ENCODE measurements at places on chromosomes 3 and 15.
A peak's percentile ranks its signal among the peaks of the same experiment; 100 is the strongest.

- no peak for DNase-seq
Measured at GRCh38 chr3:58000306-58001085, 7.7 kb upstream of the FLNB start.

DNA sequence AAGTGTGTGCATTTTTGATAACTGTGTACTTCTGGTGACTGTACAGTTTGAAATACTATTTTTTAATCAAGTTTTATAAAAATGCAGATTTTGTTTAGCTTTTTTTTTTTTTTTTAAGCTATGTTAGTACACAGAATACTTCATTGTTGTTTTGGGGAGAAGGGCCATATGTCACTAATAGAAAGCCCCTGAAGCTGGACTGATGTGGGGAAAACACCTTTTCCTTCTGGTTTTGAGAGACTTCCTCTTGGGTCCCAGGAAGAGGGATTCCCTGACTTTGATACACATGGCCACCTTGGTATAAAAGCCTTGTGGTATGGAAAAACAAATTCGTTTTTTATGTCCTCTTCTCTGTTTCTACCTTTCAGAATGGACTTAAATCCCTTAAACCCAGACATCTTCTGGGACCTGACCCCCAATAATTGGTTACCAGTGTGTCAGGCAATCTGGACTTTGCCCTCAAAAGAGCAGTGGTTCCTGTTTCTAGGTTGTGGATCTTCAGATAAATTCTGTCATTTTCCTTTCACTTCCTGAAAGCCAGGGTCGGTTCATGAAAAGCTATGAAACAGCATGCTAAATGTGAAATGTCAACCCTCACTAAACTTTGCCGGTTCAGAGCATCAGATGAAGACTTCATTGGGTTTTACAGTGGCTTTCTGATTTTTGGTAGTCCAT, 31.1 kb upstream of the BLOC1S6 start:
- DNase-seq: no peak

DNA sequence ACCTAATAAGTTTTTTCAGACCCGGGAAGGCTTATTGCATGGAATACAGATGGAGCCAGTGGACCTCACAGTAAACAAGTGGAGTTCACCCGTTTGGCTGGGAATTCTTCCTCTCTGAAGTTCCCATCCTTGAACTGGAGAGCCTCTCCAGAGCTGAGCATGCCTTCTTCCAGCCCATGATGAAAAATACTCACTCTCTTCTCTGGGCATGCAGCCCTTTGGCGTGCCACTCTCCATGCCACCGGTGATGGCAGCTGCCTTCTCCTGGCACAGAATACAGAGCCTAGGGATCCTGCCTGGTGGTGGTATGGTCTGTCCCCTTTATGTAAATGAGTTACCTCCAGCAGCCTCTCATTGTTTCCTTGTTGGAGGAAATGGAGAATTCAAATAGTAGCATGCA, 150.8 kb downstream of the LEKR1 start:
- DNase-seq: no peak

DNA sequence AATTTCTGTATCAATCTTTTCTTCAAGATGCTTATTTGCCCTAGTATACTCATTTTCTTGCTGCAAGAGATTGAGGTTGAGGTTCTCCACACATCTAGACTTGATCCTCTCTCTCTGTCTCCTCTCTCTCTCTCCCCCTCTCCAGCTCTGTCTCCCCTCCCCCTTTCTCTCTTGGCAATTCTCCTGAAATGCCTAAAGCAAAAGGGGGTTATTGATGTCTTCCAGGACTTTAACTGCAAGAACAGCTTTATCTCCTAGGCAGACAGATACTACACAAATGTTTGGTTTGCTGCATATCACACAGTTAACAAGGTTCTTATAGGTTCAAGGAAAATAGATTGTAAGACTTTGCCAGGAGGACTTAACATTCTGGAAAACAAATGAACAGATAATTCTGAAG, 52.1 kb downstream of the TMEM212 start:
- DNase-seq: no peak

- no peak for DNase-seq
Measured at GRCh38 chr3:157532529-157533297, 29.5 kb upstream of the VEPH1 start.

GRCh38 chr15:59492389-59493377, 54.7 kb downstream of the FAM81A start:
- peak; percentile 36 for DNase-seq

- DNase-seq: no peak
Measured at GRCh38 chr3:45227071-45227820, 1.2 kb upstream of the TMEM158 start.

DNA sequence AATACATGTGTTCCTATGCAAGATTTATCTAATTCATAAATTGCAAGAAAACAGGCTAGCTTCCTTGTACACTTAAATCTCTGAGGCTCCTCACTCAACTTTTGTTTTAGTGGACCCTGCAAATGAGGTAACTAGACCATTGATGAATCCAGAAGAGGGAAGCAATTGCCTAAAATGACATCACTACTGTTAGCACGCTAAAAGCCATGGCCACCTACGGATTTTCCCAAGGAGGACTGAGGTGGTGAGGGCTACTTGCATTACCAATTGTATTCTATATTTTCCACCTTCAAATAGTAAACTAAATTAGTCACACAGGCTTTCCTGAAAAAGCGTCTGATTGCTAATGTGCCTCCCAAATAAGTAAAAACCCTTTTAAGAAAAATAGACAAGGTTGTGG, 140.7 kb downstream of the GADL1 start:
- no peak for DNase-seq

DNA sequence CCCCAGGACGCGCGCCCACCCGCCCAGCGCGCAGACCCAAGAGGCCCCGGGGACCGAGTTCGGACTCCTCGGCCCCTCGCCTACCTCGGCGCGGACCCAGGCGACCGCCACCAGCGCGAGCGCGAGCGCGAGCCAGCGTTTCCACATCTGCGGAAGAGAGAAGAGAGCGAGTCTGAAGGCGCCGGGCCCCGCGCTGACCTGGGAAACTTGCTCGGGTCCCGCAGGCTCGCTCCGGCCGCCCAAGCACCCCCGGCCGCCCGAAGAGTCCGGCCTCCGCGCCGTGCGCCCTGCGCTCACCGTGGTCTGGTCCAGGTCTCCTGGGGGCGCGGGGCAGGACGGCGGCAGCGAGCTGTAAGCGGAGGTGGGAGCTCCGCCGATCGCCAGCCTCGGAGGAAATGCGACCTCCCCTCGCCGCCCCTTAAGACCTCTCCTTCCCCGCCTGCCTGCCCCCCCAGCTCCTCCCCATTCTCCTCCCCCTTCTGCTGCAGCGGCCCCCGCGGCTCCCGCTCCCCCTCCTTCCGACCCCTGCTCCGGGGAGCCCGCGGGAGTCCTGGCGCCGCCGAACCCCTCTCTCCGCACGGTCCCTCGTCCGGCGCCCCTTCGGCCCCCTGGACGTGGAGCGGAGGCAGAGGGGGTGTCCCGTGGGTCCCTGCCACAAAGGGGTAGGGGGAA, at the start of gene FSTL1:
Gene FSTL1 (minus strand): TSS at position 393 of the 672 bp plus-strand sequence. CDS start 246 bp downstream, at position 147.
- DNase-seq: no peak

- no peak for DNase-seq
Measured at GRCh38 chr15:37077623-37078351, 22.6 kb downstream of the MEIS2 start.

DNA sequence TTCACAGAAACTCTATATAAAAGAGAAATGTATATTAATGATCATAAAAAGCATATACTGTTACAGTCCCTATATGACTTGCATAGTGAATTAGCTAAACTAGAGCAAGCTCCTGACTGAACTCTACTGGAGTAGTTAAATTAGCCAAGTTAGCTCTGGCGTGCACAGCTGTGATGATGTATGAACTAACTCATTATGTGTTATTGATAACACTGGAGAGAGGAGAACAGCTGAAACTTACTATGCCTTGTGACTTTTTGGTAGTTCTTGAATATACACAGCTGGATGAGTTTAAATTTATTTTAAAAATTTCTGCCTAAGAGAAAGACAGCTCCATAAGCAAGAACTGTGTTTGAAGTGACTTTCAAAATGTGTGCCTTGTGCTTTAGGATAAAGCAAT, 8.1 kb downstream of the TIPARP start:
- DNase-seq: no peak

- DNase-seq: no peak
Measured at GRCh38 chr3:29731050-29731449, 450.2 kb downstream of the RBMS3 start.

GRCh38 chr15:92819278-92820235, 80.6 kb upstream of the CHD2 start:
- DNase-seq: no peak

- no peak for DNase-seq
Measured at GRCh38 chr3:1191026-1191425, 98.2 kb downstream of the CNTN6 start.

DNA sequence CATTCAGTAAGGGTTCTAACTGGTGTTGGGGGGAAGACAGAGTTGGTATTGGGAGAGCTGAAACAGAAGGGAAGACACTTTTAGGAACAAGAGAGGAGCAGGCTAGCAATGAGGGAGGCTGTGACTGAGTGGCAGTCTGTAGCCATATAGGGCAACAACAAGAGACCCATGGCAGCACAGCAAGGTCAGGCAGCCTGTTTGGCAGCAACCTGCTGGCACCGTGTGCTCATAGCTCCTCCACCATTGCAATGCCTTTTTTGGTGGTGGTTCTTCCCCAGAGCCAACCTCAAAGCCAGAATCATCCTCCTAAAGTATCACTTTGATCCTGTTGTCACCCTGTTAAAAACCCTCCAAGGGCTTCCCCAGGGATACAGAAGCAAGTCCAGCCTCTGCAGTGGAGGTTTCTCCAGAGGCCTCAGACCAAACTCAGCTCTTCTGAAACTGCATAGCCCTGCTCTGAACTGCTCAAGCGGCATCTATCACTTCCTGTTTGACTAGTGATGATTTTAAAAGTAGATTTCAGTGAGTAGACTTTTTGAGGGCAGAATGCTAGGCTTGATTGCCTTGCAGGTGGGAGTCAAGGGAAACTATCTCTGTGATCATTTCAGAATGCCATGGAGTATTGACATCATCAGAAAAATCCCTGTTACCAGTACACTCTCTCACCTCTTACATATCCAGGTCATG, 176.9 kb downstream of the STAC start:
- DNase-seq: no peak

DNA sequence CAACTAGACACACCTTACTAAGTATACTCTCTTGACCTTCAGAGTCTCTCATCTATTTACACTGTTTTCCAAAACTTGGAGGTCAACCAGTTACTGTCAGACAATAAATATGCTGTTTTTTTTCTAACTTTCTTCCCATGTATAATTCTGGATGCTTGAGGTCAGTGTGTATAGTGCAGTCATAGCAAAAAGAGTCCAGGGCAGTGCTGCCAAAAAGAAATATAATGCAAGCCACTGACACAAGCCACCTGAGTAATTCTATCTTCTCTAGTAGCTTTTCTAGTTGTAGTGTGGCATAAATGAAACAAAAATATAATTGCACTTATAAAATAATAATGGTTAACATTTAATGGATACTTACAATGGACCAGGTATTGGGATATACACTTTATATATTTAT, 21.6 kb downstream of the GADL1 start:
- no peak for DNase-seq

DNA sequence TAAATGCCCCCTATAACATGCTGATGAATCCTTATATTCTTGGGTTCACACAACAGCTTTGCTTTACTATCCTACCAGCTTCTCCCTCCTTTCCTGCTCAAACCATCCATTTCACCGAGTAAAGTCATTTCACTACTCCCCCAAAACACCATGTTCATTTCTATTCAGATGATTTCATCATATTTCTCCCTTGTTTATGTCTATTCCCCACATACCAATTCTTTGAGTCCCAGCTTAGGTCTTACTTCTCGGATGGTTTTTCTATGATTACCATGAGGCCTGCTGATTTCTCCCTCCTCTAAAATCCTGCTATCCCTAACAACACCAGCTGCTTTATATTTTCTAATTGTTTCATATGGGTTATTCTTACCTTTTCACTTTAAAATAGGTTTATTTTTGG, 231.4 kb downstream of the TIGIT start:
- DNase-seq: no peak

- no peak for DNase-seq
Measured at GRCh38 chr15:59966262-59966661, 37.8 kb upstream of the FOXB1 start.

GRCh38 chr3:194201953-194202666, 66.2 kb downstream of the HES1 start:
- DNase-seq: no peak

- DNase-seq: no peak
Measured at GRCh38 chr3:113769551-113769950, 22.7 kb downstream of the ATP6V1A start.

- DNase-seq: no peak
Measured at GRCh38 chr15:25732191-25732590, 130.9 kb downstream of the ATP10A start.

- DNase-seq: no peak
Measured at GRCh38 chr3:37377670-37378069, 203.3 kb upstream of the LRRFIP2 start.

DNA sequence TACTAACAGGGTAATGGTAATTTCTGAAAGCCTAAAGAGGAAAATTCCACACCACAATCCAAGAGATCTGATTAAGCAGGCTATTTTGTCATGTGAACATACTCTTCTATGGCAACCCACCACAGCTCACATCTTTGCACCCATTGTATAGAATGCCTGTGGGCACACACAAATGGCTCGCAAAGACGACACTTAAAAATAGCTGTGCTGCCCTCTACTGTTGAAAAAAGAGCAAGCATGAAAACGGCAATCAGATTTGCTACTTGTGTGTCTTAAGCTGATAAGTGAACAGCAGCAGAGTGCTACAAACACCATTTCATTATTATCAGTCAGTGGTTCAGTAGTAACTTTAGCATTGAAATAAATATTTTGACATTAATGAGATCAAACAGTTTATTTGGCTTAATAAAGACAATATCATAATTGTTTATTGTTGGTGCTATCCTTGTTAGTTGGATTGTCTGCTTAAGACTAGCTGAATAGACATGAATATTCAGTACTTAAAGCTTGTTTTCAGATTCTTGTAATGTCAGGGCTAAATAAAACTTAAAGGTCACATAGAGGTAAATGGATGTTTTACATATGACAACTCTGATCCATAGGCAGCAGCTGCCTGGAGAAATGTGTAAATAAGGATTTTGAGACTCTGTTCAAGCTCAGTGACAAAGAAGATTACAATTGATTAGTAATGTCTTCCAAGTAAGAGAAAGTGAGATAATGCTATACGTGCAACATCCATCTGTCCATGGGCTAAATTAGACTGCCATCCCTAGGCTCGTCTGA, 199.1 kb downstream of the LRRN1 start:
- DNase-seq: no peak

- no peak for DNase-seq
Measured at GRCh38 chr3:175940881-175941280, 1081.7 kb downstream of the NAALADL2 start.

GRCh38 chr3:3433711-3434110, 254.2 kb upstream of the CRBN start:
- no peak for DNase-seq

DNA sequence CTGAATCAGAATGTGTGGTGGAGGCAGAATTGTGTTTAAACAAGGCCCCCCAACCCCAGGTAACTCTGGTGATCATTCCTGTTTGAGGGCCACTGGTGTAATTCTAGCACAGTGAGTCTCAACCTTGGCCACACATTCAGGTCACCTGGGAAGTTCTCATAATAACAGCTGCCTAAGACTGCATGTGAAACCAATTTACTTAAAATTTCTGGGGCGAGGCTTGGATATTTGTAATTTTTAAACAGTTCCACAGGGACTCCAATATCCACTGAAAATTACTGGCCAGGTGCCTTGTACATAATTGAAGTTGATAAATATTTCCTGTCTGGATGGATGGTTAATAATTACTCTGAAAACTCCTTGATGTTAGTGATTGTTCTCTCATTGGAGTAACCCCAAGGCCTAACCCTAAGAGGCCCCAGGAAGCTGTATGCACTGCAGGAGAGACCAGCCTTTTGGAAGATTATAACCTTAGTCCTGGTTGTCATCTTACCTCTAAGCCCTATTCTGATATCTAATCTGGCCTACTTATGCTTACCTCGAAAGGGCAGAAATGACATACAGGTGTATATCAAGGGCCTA, 25.7 kb upstream of the EPHB1 start:
- no peak for DNase-seq
